Glutamatergic neuron (in vitro differentiated cells): ENCODE measurements at places on chromosomes 4 and X. TPM values are rescaled to one million over a fixed set of nuclear protein-coding genes. Genes with fewer than 3 reads are reported as not detected.
A peak's percentile ranks its signal among the peaks of the same experiment; 100 is the strongest.

The COX7B2 gene
- not detected for total RNA-seq

The GPRASP1 gene
- 9.8 TPM for total RNA-seq

GRCh38 chrX:30935985-30936384, 46.9 kb upstream of the TAB3 start:
- DNase-seq, result peak; percentile 10
- no peaks in the 10 kb centered on the region for H3K4me1 ChIP-seq
- no peaks in the 10 kb centered on the region for H3K36me3 ChIP-seq
- no peaks in the 10 kb centered on the region for H3K27me3 ChIP-seq
- no peak overlapping the region for H3K4me3 ChIP-seq
- H3K27ac ChIP-seq, result no peak overlapping the region

The MAGEA11 gene
- total RNA-seq, result not detected

DNA sequence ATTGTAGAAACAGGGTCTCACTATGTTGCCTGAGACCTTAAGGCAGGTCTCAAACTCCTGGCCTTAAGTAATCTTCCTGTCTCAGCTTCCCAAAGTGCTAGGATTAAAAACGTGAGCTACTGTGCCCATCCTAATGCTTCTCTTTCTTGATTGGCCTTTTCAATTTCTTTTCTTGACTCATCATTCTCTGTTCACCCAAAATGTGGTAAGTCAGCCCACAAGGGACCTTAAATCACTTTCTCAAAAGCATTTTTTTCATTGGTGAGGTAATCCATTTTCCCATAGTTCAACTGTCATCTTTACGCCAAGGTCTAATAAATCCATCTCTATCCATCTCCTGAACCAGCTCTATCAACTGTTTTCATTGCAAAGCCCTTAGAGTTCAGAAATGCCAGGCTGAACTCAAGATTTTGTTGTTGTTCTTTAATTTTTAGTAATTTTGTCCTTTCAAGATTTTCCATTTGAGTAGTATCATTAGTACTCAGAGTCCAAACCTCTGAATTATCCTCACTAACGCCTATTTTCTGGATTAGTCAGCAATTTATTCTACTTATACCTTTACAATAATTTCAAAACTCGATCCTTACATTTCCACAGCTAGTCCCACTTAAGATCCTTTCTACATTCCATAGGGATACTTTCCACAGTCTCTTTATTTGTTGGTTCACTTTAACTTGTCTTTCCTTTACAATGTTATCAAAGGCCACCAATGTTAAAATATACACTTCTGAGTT, 528.6 kb downstream of the IL15 start:
- H3K27me3 ChIP-seq, result no peaks in the 10 kb centered on the region
- no peak overlapping the region for H3K4me3 ChIP-seq
- no peaks in the 10 kb centered on the region for H3K36me3 ChIP-seq

The DUSP9 gene
- 0.61 TPM for total RNA-seq

DNA sequence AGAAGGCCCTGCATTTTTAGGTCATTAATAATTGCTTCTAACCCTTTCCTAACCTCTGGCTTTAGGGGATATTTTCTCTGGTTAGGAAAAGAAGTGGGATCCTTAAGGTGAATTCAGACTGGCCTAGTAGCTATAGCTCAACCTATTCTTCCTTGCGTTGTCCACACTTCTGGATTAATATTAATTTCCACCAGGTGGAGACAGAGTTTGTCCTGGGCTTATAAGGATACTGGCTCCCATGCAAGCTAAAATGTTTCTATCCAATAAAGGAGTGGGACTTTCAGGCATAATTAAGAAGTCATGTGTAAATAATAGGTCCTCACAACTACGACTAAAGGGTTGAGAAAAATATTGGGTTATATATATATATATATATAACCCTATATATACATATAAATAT, 860.0 kb upstream of the POU3F4 start:
- H3K27me3 ChIP-seq, result no peaks in the 10 kb centered on the region
- peaks cover 6% of the 10 kb centered on the region for H3K36me3 ChIP-seq
- no peak overlapping the region for H3K27ac ChIP-seq
- H3K4me1 ChIP-seq, result no peaks in the 10 kb centered on the region
- DNase-seq, result no peak

DNA sequence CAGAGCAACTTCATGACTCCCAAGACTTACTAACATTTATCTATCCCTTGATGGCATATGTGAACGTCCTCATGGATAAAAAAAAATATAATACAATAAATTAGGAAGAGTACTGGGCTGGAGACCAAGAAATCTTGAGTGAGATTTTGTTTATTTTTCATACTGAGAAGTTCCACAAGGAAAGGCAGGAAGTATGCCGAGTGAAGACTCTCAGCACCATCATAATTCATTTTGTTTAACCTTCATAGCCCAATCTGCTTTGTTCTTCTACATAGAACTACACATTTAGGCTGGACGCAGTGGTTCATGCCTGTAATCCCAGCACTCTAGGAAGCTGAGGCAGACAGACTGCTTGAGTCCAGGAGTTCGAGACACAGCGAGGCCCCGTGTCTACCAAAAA, 198.3 kb downstream of the NSUN7 start:
- H3K4me1 ChIP-seq, result no peaks in the 10 kb centered on the region
- no peaks in the 10 kb centered on the region for H3K27me3 ChIP-seq
- H3K27ac ChIP-seq, result no peak overlapping the region

DNA sequence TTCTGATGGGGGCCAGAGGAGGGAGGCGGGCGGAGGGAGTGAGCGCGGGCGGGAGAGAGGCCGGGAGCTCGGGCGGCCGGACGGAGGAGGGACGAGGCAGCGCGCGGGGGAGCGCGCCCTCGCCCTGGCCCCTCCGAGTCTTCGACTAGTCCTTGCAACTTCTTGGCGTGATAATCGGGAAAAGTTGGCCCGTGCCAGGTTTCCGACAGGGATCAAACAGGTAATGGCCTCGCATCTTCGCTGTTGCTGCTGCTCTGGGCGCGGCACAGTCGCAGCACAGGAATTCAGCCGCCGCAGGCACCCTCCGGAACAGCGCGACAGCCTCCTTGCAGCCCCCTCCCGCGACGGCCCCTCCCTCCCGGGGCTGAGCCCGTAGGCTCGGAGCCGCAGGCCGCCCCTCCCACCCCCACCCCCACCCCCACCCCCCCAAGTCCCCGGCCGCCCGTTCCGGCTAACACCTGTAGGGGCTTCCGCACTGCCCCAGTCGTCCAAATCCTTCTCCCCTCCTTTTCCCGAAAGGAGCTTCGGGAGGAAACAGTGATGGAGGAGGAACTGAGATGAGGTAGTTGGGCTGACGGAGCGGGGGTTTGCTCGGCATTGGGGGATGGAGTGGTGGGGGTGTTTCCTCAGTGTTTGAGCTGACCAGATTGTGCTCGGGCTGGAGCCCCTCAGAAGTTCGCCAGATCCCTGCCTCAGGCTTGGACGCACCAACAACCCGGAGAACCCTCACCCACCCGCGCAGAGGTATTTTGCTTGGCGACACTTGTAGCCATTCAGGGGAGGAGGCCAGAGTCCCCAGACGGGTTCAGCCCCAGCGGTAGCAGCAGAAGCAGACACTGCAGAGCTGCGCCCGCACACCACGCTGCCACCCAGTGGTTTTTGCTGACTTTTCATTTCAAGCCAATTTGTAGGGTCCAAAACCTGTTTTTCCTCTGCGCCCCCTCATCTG, at the start of gene FGF13:
TSS of gene FGF13 (minus strand) at position 319 of the 949 bp plus-strand sequence. CDS start 714 bp downstream, outside the sequence.
- peaks cover 9% of the 10 kb centered on the region for H3K4me1 ChIP-seq
- H3K36me3 ChIP-seq, result no peaks in the 10 kb centered on the region
- peak within 1 kb of the TSS; percentile 83 for H3K4me3 ChIP-seq
- peak; percentile 55 for DNase-seq

- no peak for DNase-seq
- no peaks in the 10 kb centered on the region for H3K27me3 ChIP-seq
- no peak overlapping the region for H3K27ac ChIP-seq
- no peaks in the 10 kb centered on the region for H3K36me3 ChIP-seq
These were observed 79.1 kb downstream of the MID1IP1 start for GRCh38 chrX:38880296-38880854.

The CD38 gene
- total RNA-seq, result 0.37 TPM

GRCh38 chr4:175422331-175422730, 389.7 kb downstream of the GPM6A start:
- no peak overlapping the region for H3K4me3 ChIP-seq

DNA sequence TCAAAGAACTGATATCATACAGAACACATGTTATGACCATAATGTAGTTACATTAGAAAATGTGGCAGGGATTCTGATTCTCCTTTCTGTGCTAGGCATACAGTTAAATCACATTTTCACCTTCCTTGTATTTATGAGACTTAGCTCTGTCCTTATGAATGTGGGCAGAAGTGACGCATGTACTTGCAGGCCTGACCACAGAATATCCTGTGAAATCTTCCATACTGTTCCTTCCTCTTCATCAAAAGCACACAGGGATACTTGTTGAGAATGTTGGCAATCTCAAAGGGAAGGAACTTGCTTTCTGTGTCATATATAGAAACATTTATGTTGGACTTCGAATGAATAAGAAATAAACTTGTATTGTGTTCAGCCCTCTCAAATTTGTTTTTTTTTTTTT, 17.2 kb upstream of the MYOZ2 start:
- peaks cover 2% of the 10 kb centered on the region for H3K4me1 ChIP-seq
- no peak overlapping the region for H3K4me3 ChIP-seq
- peaks cover 3% of the 10 kb centered on the region for H3K27me3 ChIP-seq
- no peaks in the 10 kb centered on the region for H3K36me3 ChIP-seq
- DNase-seq, result no peak

GRCh38 chr4:107203733-107204132, 167.6 kb upstream of the DKK2 start:
- no peaks in the 10 kb centered on the region for H3K4me1 ChIP-seq
- no peak overlapping the region for H3K4me3 ChIP-seq
- H3K27ac ChIP-seq, result no peak overlapping the region
- no peaks in the 10 kb centered on the region for H3K36me3 ChIP-seq
- DNase-seq, result no peak
- H3K27me3 ChIP-seq, result no peaks in the 10 kb centered on the region
